Activated CD4-positive, alpha-beta T cell treated with anti-CD3 and anti-CD28 coated beads, Interleukin-2, amount 50 U/mL, for 16 hours (primary cell): ENCODE measurements at places on chromosomes 1 and 21.

DNA sequence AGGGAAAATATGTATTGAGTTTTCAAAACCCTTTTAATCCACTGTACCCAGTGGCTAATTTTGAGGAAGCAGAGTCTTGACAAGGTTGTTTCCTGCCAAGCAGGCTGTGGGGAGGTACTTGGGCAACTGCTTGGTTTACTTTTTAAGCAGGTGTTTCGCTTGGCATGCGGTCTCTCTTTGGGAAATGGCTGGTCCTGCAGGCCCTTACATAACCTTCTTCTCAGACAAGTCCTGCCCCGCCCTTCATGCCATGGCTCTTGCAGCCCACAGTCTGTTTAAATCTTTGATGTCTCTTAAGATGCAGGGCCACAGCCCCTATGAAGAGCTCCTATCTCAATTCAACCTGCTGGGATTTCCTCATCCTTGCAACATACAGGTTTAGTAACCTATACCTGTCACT is 36.0 kb upstream of the ABCD3 start:
- DNase-seq, result no peak

GRCh38 chr1:55275151-55275748 is 60.1 kb upstream of the USP24 start:
- no peak for DNase-seq

DNA sequence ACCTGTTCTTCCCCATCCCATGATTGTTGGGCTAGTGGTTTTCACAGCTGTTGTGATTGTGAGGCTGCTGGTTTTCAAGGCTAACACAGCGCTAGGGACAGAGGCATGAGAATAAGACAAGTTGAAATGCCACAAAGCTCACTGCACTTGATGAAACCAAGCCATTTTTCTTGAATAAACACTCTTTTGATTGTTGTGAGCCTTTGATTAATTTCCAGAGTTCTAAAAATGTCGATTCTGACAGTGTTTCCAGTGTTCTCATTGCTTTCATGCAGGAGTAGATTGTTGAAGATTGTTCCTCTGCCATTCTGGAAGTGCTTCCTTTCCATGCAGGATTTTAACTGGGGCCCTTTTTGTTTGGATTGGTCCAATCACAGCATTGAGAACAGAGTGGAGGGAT is 134.9 kb upstream of the GRIK3 start:
- no peak for DNase-seq

DNA sequence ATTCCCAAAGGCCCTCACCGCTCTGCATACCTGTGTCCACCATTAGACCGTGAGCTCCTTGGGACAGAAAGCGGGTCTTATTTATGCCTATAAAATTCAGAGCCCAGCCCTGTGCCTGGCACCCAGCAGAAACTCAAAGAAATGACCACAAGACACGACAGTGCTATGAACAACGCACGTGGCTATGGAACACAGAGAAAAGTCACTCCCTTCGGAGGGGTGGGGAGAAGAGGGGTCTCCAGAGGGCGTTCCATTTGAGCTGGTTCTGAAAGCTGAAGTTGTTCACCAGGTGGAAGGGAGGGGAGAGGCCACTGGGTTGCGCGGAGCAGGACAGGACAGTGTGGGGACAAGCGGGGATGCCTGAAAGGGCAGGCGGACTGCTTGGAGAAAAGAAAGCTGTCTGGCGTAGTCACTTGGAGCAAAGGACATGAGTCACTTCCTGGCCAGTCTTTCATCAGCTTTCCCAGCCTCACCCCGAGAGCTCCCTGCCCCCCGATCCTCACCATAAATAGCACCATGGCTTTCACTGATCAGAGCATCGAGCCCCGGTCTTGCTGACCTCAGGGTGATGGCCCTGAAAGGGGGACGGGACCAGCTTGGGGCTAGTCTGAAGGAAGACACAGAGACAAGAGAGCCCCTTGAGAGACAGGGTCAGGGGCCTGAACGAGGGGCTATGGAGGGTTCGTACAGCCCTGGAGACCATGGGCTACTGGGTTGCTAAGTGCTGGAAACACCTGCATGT is 28.5 kb downstream of the ECE1 start:
- peak; percentile 49 for DNase-seq

GRCh38 chr1:113734357-113735055 is 24.8 kb downstream of the PHTF1 start:
- DNase-seq, result peak; percentile 20

DNA sequence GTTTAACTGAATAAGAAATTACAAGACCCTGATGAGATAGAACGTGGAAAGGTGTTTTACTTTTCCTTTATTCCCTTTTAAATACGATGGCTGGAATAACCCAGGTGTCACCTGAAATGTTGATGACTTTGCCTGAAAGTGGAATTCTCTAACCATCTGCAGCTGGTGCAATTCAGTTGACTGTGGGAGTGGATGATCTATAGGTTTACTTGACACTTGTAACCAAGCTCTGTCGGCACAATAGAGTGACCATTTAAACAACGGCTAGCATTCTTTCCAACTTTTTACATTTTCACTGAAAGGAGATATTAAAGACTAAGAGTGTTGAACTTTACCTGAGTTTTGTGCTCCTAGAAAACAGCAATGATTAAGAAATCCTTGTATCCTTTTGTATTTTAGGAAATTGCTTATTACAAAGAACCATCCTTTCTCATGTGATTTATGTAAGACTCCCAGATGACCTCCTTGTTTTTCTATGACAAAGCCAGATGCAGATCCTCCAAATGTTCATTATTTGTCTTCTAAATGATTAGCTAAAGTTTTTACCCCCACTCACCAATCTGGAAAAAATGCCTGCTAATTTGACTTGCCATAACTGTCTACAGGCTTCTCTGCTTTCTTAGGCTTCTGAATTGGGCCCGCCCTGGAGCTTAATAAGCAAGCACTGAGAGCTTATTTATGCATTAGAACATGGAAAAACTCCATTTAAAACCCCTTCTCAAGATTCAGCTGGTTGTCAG is 129.5 kb upstream of the LRRC7 start:
- no peak for DNase-seq

DNA sequence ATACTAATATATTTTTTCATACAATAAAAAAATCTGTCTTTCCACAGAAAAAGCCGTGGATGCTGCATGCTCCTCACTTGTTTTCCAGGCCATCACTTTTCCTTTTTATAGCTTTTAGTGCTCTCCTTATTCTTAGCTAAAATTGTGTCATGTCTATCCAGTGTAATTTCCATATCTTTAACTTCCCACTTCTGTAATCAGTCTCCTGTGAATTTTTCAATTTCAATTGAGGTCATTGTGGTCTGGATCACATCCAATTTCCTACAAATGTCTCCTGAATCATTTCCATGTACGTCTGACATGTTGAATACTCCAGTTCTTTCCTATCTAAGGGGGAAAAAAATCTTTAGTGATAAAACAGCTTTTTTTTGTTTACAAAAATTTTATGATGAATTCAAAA is 838.2 kb upstream of the B3GALT2 start:
- DNase-seq, result no peak

DNA sequence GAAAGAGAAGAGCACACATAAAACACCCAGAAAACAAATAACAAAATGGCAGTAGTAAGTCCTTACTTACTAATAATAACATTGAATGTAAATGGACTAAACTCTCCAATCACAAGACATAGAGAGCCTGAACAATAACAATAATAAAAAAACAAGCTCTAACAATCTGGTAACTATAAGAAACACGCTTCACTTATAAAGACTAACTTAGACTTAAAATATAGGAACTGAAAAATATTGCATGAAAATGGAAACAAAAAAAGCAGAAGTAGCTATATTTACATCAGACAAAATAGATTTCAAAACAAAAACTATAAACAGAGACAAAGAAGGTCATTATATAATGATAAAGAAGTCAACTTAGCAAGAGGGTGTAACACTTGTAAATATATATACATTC is 83.1 kb upstream of the LYPLAL1 start:
- DNase-seq, result no peak

GRCh38 chr1:207581496-207582153 is 63.3 kb upstream of the CR1L start:
- DNase-seq, result no peak

- peak; percentile 46 for DNase-seq
These were observed 57.8 kb downstream of the EDARADD start for GRCh38 chr1:236451796-236452373.

- DNase-seq, result no peak
These were observed 72.0 kb upstream of the GORAB start for GRCh38 chr1:170460001-170460400.

DNA sequence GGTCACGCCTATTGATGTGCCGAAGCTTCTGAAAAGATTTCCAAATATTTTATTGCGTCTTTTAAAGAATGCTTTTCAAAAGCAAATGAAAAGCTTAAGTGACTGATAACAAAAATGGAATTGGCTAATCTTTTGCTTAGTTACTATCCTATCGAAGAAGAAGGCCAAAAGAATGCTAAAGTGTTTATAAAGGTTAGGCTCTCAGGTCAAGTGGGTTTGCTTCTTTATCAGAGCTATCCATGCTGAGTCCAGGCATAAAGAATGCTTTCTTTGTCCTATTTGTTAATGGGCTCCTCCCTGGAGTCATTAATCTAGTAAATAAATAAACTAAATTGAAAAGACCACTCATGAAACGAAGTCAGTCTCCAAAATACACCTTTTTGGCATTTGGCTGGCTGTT is 133.4 kb upstream of the LYPLAL1 start:
- no peak for DNase-seq

DNA sequence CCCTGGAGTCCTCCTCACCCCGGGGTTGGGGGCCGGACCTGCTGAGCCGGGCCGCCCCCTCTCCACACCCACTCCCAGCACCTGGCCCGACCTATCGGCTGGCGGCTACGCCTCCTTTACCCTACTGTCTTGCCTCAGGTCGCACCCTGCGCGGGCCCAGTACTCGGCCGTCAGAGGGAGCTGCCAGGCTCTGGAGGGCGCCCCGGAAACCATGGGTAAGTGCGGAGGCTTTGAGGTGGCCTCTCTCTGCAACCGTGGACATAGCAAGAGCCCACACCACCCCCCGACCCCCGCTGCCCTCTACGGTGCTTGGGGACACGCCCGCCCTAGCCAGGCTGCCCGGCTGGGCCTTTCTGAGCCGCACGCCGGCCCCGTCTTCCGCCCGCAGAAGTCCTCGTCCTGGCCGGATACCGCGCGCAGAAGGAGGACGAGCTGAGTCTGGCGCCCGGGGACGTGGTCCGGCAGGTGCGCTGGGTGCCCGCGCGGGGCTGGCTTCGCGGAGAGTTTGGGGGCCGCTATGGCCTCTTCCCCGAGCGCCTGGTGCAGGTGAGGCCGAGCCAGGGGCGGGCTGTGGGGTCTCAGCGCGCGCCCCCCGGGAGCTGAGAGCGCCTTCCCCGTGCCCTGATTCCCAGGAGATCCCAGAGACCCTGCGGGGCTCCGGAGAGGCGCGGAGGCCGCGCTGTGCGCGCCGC is at the start of gene SH3D21:
Gene SH3D21, plus strand, starts transcription at position 159 of the 692 bp plus-strand sequence. Its CDS starts 53 bp downstream, at position 212.
- peak; percentile 62 for DNase-seq

- peak; percentile 39 for DNase-seq
These were observed 954 bp downstream of the MYOG start for GRCh38 chr1:203084588-203085527.

- no peak for DNase-seq
These were observed 127.4 kb downstream of the HMCN1 start for GRCh38 chr1:185861630-185862029.

- no peak for DNase-seq
These were observed 4.6 kb upstream of the VSIG8 start for GRCh38 chr1:159866905-159867663.

- no peak for DNase-seq
These were observed 53.1 kb downstream of the ZNF326 start for GRCh38 chr1:90048043-90048442.

GRCh38 chr21:32424674-32425073 is 12.2 kb downstream of the EVA1C start:
- no peak for DNase-seq

DNA sequence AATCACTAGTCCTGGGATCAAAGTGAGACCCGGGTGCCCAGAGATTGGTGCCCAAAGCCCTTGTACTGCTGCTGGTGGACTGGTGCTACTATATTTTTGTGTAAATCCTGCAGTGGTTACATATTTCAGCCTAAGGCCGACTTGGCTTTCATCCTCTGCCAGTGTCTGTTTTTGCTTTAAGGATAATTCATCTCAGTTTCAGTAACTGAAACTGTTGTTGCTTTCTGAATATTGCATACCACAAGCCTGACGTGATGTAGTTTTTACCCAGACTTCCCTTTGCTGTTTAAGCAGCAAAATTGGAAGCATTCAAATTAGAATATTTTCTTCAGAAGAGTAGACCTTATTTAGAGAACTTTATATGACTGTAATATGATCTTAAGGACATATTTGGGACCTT is 341.8 kb downstream of the RYR2 start:
- DNase-seq, result no peak

DNA sequence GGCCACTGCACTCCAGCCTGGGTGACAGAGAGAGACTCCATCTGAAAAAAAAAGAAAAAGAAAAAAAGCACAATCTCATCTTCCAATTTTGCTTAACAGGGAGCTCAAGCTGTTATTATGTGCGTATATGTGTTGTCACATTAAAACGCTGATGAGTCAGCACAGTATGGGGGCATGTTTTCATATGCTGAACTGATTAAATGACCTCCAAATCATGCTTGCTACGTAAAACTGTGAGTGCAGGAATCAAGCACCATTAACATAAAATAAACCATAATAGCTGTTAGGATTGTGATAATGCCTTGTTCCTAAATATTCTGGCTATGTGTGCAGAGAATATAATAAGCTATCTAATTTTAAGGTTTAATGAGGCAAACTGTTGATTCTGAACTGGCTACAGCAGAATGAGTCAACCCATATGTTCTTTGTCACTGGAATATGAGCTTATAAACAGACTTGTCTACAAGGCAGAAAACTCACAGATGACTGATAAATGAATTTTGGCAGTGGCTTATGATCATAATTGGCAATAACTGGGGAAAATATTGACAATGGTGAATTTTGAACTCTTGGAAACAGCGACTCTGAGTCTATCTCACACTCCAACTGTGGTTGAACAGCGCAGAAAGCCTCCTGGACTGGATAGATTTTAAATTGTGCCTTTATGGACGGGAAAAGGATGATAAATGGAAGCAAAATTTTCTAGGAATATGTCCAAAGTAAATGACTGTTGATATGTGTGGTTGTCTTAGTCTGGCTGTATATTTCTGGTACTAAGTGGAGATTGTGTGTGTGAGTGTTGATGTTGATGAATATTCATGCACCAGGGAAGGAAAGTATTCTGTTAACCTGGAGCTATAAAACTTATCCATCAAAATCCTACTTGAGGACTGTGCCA is 75.5 kb downstream of the VCAM1 start:
- no peak for DNase-seq

DNA sequence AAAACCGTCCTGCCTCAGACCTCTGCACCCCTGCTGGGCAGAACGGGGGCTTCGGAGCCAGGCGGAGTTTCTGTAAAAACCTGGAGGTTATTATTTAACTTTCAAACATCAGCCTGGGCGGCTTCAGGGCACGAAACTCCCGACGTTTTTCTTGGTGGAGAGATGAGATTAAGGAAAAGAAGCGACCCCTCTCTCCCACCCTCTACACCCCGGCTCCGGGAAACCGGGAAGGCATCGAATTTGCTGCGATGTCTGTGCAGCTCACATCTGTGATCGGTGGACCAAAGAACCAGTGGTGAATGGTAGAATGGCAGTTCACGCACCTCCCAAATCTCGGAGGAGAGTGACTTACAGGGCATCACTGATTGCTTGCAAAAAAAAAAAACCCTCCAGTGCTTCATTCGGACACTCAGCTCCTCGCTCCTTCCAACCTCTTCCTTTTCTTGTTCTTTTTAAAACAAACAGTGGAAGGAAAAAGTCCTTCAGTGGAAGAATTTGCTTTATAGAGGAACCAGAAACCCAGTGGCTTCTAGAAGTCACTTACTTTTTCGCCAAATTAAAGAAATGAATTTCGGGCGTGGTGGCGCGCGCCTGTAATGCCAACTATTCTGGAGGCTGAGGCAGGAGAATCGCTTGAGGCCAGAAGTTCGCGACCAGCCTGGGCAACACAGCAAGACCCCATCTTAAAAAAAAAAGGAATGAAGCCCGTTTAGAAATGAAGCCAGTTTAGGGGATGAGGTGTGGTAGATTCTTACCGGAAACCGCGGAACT is 884 bp downstream of the PHACTR4 start:
- DNase-seq, result peak; percentile 42
